ENCODE measurements at places on chromosomes 1 and 21.

DNA sequence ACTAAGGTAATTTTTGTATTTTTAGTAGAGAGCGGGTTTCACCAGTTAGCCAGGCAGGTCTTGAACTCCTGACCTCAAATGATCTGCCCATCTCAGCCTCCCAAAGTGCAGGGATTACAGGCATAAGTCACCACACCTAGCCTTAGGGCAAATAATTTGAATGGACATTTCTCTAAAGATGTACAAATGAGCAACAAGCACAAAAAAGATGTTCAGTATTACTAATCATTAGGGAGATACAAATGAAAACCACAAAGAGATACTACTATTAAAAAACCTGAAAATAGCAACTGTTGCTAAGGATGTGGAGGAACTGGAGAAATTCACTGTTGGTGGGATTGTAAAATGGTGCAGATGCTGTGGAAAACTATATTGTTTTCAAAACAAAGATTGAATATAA, 79.1 kb downstream of the GABPA start:
- DNase-seq: no peak

- no peak for DNase-seq
Measured at GRCh38 chr1:23088027-23088426, 68.8 kb downstream of the KDM1A start.

DNA sequence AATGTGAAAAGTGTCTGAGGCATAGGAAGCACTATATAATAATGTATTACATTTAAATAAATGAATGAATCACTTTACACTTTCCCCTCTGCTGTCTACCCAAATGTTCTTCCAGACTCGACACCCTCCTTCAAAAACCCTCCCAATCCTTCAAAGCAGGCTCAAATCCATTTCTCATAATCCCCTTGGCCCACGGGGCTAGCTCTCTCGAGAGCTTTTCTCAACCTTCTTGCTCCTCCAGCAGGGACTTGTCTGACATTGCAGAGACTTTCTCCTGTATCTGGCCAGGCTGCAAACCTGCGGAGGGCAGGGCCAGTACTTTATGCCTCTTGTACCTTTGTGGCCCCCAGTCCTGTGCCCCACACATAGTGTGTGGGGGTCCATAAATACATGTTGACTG, 14.1 kb upstream of the CNTN2 start:
- DNase-seq: no peak

GRCh38 chr1:56215771-56216170, 363.6 kb downstream of the PLPP3 start:
- no peak for DNase-seq
